ENCODE measurements at places on chromosomes 2 and 18.

DNA sequence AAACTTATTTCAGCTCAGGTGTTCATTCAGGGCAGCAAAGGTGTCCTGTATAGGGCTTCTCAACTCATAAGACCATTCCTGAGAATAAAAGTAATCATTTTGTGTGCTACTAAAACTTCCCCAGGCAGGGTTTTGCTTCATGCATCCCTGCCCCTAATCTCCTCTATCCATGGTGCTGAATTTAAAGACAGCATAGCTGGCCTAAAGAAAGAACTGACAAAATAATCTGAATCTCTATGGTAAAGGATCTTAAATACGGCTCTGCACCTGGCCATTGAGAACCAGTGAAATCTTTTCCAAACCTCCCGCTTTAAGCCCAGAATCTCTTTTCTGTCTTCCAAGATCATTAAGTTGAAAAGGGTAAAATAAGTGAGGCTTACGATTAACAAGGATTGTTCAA is 292.1 kb upstream of the KLHL29 start:
- no peak for DNase-seq

GRCh38 chr2:167157523-167157922 is 269.2 kb downstream of the XIRP2 start:
- no peak for DNase-seq

GRCh38 chr2:219706823-219707281 is 79.4 kb downstream of the SLC4A3 start:
- DNase-seq = no peak

DNA sequence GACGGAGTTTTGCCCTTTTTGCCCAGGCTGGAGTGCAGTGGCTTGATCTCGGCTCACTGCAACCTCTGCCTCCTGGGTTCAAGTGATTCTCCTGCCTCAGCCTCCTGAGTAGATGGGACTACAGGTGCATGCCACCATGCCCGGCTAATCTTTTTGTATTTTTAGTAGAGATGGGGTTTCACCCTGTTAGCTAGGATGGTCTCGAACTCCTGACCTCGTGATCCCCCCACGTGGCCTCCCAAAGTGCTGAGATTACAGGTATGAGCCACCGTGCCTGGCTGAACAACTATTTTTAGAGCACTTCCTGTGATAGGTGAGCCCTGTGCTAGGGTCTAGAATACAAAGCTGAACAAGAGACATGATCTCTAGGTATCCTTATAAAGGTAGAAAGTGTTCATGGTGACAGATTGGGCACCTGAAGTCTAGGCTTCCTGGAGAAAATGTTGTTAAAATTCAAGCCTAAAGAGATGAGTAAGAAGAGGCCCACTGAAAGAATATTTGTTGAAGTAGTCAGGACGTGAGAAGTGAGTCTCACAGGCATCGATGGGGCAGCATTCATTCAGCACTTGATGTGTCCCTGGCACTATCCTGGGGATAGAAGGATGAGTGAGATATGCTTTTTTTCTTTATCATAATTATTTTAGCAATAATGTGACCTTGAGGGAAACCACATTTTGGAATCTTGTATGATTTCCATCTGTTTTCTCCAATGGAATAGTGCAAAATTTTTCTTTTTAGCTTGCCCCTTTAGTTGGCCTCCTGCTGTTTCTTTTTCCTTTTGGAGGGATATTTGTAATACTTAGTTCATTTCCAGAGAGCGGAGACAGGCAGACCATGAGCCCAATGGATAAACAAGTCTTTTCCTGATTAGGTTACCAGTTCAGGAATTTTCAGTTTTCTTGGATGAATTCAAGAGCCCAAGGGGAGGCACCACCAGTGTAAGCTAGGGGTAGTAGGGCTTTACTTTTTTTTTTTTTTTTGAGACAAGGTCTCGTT is 5.1 kb downstream of the ZNF236 start:
- no peak for DNase-seq

- no peak for DNase-seq
Measured at GRCh38 chr2:38032946-38033345, 43.0 kb downstream of the CYP1B1 start.

- DNase-seq = no peak
Measured at GRCh38 chr2:219918254-219918653, 290.8 kb downstream of the SLC4A3 start.

- no peak for DNase-seq
Measured at GRCh38 chr2:8595811-8596600, 85.8 kb upstream of the ID2 start.

DNA sequence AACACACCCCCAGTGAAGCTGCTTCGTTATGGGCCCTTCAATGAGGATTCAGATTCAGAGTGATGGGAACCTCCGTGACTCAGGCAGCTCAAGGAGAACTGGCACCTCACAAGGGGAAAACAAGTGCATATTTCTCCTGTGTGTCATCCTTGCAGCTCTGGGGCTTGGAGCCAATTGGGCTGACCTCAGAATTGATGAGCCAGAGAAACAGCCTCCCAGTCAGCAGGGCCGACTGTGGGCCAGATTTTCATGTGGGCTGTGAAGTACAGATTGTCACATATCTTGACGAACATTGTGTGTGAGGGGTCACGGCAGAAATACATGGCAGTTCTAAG is 189.6 kb upstream of the SP5 start:
- DNase-seq = no peak

DNA sequence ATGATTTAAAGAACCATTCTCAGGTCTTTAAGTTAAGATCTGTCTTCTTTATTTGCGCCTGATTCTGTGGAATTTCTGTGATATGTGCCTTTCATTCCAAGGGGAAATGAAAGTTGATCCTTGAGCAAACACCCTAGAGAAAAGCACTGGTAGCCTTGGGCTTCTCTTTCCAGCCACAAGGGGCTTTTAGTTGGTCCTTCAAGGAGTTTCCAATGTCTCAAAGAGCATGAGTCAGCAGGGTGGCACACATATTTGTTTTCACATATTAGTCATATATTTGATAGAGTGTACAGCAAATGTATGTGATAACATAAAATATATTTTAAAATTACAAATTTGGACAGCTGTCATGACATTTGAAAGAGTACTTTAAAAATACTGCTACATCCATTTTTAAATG is 339.5 kb downstream of the TXNL1 start:
- DNase-seq = no peak
